ENCODE measurements at places on chromosomes 6 and 20.

- H3K36me3 ChIP-seq = no peaks in the 10 kb centered on the region
- no peak overlapping the region for H3K4me3 ChIP-seq
- no peak for DNase-seq
- H3K4me1 ChIP-seq = no peaks in the 10 kb centered on the region
- no peak overlapping the region for H3K27ac ChIP-seq
- no peaks in the 10 kb centered on the region for H3K27me3 ChIP-seq
Measured at GRCh38 chr6:88480816-88481215, 314.7 kb upstream of the CNR1 start.

- no peaks in the 10 kb centered on the region for H3K36me3 ChIP-seq
- no peak overlapping the region for H3K4me3 ChIP-seq
- DNase-seq = no peak
- H3K4me1 ChIP-seq = no peaks in the 10 kb centered on the region
- H3K27me3 ChIP-seq = peaks cover 4% of the 10 kb centered on the region
Measured at GRCh38 chr6:159462431-159462830, 230.6 kb downstream of the SOD2 start.

DNA sequence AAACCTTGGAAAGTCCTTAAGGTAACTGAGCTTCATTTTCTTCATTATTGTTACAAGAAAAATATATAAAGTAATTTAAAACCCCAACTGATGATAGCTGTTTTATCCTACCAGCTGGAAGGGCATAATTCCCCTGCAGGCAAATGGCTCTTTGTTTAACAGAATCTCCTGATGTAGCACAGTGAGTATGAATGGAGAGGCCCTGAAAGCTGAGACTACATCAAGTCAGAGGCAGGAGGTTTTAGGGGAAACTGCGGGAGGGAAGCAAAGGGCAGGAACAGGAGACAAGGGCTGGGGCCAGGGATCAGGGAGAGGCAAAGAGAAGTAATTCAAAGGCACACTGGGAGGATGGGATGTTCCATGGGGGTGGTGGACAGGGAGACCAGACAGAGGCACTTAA is 119.0 kb upstream of the LRFN2 start:
- no peak for DNase-seq
- peaks cover 7% of the 10 kb centered on the region for H3K27me3 ChIP-seq
- no peak overlapping the region for H3K27ac ChIP-seq

DNA sequence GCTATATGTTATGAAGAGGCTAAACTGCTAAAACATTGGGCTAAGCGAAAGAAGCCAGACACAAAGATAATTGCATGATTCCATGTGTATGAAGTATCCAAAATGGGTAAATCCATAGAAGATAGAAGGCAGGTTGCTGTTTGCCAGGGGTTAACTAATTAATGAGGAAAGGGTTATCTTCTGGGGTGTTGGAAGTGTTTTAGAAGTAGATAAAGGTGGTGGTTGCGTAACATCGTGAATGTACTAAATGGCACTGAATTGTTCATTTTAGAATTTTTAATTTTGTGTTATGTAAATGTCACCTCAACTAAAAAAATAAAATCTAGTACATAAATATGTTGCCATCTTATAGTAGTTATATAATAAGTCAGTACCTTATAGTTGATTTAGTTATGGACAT is 104.4 kb upstream of the ADGRF4 start:
- no peaks in the 10 kb centered on the region for H3K4me1 ChIP-seq
- no peak for DNase-seq
- H3K27me3 ChIP-seq = no peaks in the 10 kb centered on the region
- no peak overlapping the region for H3K27ac ChIP-seq
- H3K36me3 ChIP-seq = peaks cover 16% of the 10 kb centered on the region
- H3K4me3 ChIP-seq = no peak overlapping the region

DNA sequence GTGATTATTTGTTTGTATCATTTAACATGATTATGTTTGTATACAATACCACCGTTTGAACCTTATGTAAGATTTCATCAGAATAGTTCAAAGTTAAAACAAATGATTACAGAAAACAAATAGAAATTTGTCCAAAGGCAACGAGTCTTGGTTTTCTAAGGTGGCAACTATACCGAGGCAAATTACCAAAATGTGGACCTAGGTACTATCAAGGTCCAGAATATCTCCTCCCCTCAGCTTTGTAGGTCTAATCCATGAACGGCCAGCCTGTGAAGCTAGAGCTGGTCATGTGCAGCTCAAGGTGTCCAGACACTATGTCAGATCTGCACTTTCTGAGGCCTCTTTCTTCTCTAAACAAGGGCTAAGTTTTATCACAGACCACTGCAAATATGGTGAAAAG is 151.7 kb upstream of the BEND3 start:
- DNase-seq = no peak
- no peak overlapping the region for H3K27ac ChIP-seq
- no peaks in the 10 kb centered on the region for H3K4me1 ChIP-seq
- no peaks in the 10 kb centered on the region for H3K27me3 ChIP-seq

DNA sequence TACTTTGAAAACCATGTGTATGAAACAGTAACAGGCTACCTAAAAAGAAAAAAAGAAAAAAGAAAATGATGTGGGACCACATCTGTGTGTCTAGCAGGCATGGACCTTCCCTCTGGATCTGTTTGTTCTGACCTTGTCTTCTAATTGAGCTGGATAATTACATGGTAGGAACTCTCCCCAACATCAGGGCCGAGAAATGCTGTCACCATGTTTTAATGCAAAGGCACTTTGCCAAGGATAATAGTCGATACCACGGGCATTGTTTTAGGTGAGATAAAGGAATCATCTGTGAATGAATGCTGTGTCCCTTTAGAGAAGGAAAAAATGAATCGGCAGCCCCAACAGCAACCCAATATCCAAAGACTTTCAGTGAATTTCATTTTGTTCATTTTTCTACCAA is 149.1 kb downstream of the ZDHHC14 start:
- H3K27me3 ChIP-seq = no peaks in the 10 kb centered on the region
- peaks cover 15% of the 10 kb centered on the region for H3K4me1 ChIP-seq
- no peaks in the 10 kb centered on the region for H3K36me3 ChIP-seq
- no peak overlapping the region for H3K4me3 ChIP-seq

- no peak overlapping the region for H3K4me3 ChIP-seq
- H3K36me3 ChIP-seq = peaks cover 26% of the 10 kb centered on the region
- no peak for DNase-seq
- H3K27ac ChIP-seq = no peak overlapping the region
- no peaks in the 10 kb centered on the region for H3K27me3 ChIP-seq
- no peaks in the 10 kb centered on the region for H3K4me1 ChIP-seq
Measured at GRCh38 chr20:3863317-3863716, 16.7 kb downstream of the MAVS start.

- no peak for DNase-seq
- H3K4me3 ChIP-seq = no peak overlapping the region
- H3K4me1 ChIP-seq = peaks cover 18% of the 10 kb centered on the region
- H3K27me3 ChIP-seq = no peaks in the 10 kb centered on the region
- H3K27ac ChIP-seq = no peak overlapping the region
- H3K36me3 ChIP-seq = no peaks in the 10 kb centered on the region
Measured at GRCh38 chr20:49310705-49311104, 32.8 kb upstream of the ZNFX1 start.

- no peak for DNase-seq
- H3K36me3 ChIP-seq = no peaks in the 10 kb centered on the region
- H3K27me3 ChIP-seq = no peaks in the 10 kb centered on the region
Measured at GRCh38 chr6:8182902-8183665, 80.7 kb upstream of the EEF1E1 start.

- H3K4me3 ChIP-seq = no peak overlapping the region
- no peak overlapping the region for H3K27ac ChIP-seq
- no peaks in the 10 kb centered on the region for H3K27me3 ChIP-seq
- no peaks in the 10 kb centered on the region for H3K4me1 ChIP-seq
- DNase-seq = no peak
Measured at GRCh38 chr6:5569491-5569890, 308.2 kb downstream of the FARS2 start.

DNA sequence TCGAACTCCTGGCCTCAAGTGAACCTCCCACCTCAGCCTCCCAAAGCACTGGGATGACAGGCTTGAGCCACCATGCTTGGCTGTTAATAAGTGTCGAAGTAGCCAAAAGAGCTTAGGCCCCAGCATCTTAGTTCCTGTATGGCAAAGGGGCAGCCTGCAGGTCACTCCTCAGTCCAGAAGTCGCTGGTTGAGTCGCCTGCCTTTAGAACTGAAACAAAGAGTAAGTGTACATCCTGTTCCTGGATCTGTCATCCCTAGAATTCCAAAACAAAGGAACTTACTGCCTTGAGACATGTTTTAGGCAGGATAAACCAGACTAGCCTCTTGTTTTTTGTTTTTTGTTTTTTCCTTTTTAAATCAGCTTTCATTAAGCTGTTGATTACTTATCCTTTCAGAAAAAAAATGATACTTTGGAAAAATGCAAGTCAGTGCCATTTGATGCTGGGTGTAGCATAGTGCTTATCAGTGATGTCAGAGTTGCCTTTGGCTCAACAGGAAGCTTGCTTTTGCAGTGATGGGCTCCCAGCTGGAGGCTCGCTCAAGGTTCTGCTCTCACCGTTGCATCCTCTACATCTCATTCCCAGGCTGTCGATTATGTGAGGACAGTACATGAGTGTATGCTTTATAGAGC is 9.0 kb downstream of the ACTR5 start:
- peak; percentile 30 for DNase-seq
- no peaks in the 10 kb centered on the region for H3K4me1 ChIP-seq
- H3K36me3 ChIP-seq = peaks cover 74% of the 10 kb centered on the region

GRCh38 chr6:97669191-97670031 is 386.4 kb upstream of the MMS22L start:
- peaks cover 4% of the 10 kb centered on the region for H3K27me3 ChIP-seq
- no peaks in the 10 kb centered on the region for H3K4me1 ChIP-seq
- DNase-seq = no peak
- no peak overlapping the region for H3K4me3 ChIP-seq
- no peak overlapping the region for H3K27ac ChIP-seq
- H3K36me3 ChIP-seq = no peaks in the 10 kb centered on the region

- no peaks in the 10 kb centered on the region for H3K27me3 ChIP-seq
- no peak overlapping the region for H3K4me3 ChIP-seq
- no peak for DNase-seq
Measured at GRCh38 chr6:144497650-144498049, 212.5 kb downstream of the UTRN start.

DNA sequence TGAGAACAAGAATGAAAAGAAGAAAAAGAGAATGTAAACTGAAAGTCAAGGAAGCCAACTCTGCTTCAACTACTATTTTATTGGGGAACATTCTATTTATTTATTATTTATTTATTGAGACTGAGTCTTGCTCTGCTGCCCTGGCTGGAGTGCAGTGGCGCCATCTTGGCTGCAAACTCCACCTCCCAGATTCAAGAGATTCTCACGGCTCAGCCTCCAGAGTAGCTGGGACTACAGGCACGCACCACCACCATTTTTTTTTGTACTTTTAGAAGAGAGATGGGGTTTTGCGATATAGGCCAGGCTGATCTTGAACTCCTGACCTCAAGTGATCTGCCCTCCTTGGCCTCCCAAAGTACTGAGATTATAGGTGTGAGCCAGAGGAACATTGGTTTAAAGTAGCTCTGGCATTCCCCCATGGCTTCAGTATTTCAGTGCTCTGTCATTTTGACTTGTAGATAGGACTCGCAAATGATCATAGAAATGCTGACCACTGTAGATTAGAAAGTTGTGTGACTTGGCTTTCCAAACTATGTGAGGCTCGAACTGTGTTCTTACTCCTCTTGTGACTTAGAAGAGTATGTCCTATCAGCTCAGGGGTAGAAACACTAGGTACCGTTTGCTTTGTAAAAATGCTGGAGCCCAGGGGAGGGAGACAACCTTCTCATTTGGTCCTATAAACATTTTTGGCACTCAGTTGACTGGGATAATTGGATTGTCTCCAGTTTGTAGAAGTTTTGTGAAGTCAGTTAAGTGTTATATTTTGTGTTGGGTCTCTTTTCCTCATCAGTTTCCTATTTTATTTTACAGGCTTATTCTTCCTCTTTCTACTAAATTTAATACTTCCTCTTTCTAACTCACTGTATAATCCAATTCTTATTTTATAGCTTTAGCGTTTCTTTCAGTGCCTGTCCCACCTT is 544.9 kb upstream of the CITED2 start:
- H3K27me3 ChIP-seq = no peaks in the 10 kb centered on the region
- DNase-seq = peak; percentile 39
- no peak overlapping the region for H3K4me3 ChIP-seq
- H3K27ac ChIP-seq = no peak overlapping the region
- H3K36me3 ChIP-seq = no peaks in the 10 kb centered on the region
- H3K4me1 ChIP-seq = peaks cover 27% of the 10 kb centered on the region

- peaks cover 36% of the 10 kb centered on the region for H3K4me1 ChIP-seq
- peak overlapping the region; percentile 82 for H3K4me3 ChIP-seq
- peak; percentile 96 for DNase-seq
- peak overlapping the region; percentile 58 for H3K27ac ChIP-seq
- no peaks in the 10 kb centered on the region for H3K27me3 ChIP-seq
Measured at GRCh38 chr6:43629505-43630300, 639 bp upstream of the GTPBP2 start.

DNA sequence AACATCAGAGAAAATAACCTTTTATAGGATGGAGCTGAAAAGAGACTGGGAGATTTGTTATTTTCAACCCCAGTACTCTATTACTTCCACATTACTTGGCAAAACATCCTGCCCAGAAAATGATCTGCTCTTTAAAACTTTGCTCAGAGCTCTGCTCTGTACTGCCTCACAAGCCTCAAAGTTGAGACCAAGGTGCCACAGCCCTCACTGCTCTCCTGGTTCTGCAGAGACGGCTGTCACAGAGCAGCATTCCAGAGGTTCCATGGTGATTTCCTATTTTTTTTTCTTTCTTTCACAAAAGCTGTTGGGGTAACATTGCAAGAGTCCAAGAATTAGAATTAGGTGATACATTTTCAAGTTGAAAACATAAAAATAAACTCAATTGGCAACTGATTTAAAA is 155.2 kb downstream of the UBE3D start:
- H3K4me3 ChIP-seq = no peak overlapping the region
- no peaks in the 10 kb centered on the region for H3K36me3 ChIP-seq
- H3K27me3 ChIP-seq = no peaks in the 10 kb centered on the region
- DNase-seq = no peak
- no peak overlapping the region for H3K27ac ChIP-seq
